Fibroblast of lung (primary cell): ENCODE measurements at places on chromosomes 5 and 9. TPM values are rescaled to one million over a fixed set of nuclear protein-coding genes. Genes with fewer than 3 reads are reported as not detected.

ORM1 gene
- not detected in 2 replicates for total RNA-seq

GRCh38 chr5:56876327-56876726, 33.1 kb upstream of the SETD9 start:
- DNase-seq, result no peak
- no peaks in the 10 kb centered on the region for H3K36me3 ChIP-seq
- H3K4me1 ChIP-seq, result no peaks in the 10 kb centered on the region
- no peaks in the 10 kb centered on the region for H3K27me3 ChIP-seq

DNA sequence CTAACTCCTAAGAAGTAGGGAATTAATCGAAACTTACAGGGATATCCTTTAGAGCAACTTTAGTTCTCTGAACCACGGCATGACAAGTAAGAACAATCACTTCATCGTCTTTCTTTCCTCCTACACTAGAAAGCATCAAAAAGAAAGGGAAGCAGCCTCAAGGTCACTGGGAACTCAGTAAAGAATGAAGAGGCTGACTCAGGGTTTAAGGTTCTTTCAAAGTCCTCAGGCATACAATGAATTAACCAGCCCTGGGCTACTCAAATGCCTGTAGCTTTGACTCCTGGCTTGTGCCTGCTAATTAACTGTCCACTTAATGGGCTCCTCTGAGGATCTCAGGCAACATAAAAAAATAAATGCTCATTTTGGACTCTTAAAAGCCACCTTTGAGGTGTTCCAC, 102.0 kb downstream of the TRIM32 start:
- no peaks in the 10 kb centered on the region for H3K36me3 ChIP-seq
- H3K27me3 ChIP-seq, result no peaks in the 10 kb centered on the region
- DNase-seq, result no peak
- H3K4me1 ChIP-seq, result no peaks in the 10 kb centered on the region
- H3K27ac ChIP-seq, result no peak overlapping the region

DNA sequence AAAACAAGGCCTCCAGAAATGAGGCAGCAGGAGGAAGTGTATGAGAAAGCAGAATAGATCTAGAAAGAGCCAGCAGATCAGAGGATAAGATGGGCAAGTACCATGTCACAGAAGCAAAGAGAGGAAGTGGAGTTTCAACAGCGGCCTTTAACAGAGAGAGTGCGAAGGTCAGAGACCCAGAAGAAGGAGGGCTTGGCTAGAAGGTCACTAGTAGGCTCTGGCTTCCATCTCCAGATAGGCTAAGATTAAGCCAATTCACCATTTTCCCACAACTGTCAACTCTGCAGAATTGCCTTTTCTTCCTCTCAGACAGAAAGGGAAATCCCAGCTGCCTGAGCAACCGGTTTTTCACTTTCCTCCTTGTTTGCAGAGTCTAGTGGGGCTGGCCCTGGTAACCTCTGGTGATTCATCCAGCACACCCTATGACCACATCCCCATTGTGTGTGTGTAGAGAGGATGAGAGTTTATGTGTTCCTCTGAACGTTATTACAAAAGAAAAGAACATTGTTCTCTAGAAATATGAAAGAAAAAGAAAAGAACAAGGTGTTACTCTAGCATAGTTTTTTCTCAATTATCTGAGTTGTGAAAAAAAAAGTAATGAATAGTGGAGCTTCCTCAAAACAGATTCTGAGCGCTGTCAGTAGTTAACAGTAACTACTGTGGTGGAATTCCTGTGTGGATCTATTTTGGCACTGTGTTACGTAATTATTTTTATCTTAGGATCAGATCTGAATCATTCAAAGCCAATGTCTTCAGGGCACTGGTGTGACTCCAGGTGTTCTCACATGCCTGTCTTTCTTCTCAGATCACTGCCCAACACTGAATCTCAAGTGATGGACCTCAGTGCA, 220.4 kb downstream of the ARRDC3 start:
- DNase-seq, result peak; percentile 88
- no peaks in the 10 kb centered on the region for H3K27me3 ChIP-seq
- H3K4me1 ChIP-seq, result peaks cover 4% of the 10 kb centered on the region
